NCI-H524 (cell line): ENCODE measurements at places on chromosomes 13 and 19.
A peak's percentile ranks its signal among the peaks of the same experiment; 100 is the strongest.

DNA sequence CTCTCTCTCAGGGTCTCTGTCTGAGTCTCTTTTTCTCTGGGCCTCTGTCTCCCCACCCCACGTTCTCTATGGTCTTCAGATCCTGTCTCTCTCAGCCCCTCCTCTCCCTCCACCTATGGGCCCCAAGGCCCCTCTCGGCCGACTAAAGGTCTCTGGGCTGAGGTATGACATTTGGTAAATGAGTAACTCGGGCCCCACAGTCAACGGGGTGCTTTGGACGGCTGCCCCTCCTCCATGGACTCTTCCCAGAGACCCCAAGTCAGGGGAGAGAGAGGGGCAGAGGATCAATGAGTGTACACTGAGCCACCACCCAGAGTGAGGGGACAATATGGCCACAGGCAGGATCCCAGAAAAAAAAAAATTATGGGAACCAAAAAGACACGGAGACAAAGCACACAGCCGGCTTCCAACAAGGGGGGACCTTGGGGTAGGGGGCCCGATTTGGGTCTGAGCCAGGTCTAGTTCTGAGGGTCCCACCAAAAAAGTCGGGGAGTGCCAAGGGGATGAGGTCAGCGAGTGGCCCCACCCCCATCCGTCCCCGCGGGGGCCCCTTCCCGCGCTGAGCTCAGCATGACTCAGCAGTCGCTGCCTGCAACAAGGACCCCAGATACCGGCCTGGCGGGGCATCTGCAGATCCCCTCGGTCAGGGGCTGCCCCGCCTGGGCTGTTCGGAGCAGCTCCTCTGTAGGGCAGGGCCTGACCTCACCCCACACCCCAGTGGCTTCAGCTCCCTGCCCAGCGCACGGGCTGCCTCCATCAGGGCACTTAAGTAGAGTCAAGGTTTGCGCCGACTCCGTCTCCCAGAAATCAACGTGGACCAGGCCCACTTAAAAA lies 1.5 kb upstream of the FTL start:
- DNase-seq, result no peak

GRCh38 chr13:59679254-59679653 lies 484.5 kb downstream of the DIAPH3 start:
- DNase-seq, result no peak

DNA sequence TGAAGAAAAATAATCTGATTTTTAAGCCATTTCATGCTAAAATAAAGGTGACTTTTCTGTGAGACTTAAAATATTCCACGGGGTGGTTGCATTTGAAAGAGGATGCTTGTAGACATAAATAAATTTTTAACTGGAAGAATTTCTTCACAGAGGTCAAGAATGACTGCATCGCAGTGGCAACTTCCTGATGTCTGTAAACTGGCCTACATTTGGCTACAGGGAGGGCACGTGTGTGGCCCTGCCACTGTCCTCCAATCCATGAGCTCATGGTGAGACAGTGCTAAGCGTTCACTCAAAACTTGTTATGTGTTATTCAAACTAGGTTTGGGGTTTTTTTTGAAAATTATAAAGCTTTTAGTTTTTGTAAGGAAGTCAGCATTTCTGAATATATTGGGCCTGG lies 1089.3 kb downstream of the EFNB2 start:
- no peak for DNase-seq

GRCh38 chr13:113804703-113805430 lies 45.8 kb downstream of the TMEM255B start:
- no peak for DNase-seq

GRCh38 chr13:49029570-49029969 lies 53.9 kb downstream of the FNDC3A start:
- no peak for DNase-seq

GRCh38 chr13:98221234-98221633 lies 44.2 kb upstream of the RNF113B start:
- peak; percentile 34 for DNase-seq

- DNase-seq, result no peak
Measured at GRCh38 chr19:5183616-5184015, 157.0 kb downstream of the PTPRS start.

GRCh38 chr13:77429320-77430142 lies 102.6 kb upstream of the MYCBP2 start:
- DNase-seq, result no peak

DNA sequence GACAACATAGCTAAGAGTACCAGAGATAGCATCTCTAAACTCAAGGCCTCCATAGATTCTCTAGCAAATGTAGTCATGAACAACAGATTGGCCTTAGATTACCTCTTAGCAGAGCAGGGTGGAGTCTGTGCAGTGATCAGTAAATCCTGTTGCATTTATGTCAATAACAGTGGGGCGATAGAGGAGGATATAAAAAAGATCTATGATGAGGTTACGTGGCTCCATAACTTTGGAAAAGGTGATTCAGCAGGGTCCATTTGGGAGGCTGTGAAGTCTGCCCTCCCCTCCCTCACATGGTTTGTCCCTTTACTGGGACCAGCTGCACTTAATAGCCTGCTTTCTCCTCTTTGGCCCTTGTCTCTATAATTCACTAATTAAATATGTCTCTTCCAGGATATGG lies 1.4 kb downstream of the ERVV-1 start:
- no peak for DNase-seq

DNA sequence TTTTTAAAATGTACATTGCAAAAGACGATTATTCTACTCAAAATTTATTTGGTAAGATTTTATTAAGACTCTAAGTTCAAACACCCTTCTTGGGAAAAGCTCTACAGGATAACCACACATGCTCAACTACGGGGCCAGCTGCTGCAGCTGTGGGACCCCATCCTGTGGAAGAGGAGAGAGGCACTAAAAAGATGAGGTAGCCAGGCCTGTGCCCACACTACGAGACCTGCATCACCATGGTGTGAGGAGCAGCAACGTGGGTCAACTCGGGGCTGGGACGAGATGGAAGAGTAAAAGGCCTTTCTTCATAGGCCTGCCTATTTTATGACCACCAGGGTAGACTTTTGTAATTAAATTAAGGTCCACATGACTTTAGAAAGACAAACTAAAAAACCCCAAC lies 4.6 kb upstream of the CCNP start:
- no peak for DNase-seq

DNA sequence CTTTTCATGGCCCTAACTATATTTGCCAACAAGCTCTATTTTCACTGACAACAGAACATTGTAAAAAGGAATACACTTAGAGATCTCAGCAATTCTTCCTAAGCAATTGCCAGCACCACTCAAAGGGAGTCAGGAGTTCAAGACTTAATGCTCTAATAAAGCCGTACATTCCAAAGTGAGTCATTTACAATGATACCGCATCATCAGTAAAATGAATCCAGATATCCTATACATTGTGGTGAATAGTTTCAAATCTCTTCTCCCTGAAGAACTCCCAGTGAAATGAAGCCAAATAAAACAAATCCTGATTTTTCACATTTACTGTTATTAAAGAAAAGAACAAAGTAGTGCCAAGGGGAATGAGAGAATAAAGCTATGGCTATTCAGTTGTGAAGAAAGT lies 2898.7 kb upstream of the PCDH20 start:
- DNase-seq, result no peak

DNA sequence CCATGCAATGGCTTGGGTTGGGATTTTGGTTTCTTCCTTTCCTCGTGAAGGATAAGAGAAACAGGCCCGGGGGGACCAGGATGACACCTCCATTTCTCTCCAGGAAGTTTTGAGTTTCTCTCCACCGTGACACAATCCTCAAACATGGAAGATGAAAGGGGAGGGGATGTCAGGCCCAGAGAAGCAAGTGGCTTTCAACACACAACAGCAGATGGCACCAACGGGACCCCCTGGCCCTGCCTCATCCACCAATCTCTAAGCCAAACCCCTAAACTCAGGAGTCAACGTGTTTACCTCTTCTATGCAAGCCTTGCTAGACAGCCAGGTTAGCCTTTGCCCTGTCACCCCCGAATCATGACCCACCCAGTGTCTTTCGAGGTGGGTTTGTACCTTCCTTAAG lies 24.1 kb downstream of the SPC24 start:
- no peak for DNase-seq

DNA sequence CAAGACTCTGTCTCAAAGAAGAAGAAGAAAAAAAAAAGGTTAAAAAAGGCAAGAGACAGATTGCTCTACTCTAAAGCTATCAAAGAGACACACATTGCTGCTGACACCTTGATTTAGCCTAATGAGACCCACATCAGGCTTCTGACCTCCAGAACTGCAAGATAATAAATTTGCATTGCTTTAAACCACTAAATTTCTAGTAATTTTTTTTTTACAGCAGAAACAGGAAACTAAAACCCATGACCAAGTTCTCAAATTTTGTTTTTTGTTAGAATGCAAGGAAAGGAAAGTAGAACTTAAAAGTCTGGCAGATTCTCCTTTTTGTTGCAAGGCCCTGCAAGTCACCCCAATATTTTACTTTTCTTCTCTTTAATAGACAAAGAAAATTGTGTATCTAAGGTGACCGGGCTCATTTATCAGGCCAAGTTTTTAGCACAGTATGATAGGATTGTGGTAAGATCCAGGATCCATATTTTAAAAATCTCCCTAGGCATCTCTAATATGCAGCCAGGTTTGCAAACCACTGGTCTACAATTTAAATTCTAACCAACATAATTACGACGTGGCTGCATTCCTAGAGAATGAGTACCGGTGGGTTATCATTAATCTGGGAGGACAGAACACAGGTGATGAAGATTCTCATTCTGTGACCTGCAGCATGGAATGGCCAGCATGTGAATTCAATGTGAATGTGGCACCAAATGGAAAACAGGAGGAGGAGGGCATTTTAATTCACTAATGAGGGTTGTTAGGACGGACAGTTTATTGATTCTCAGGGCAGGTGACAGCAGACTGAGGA lies 56.7 kb upstream of the MED4 start:
- no peak for DNase-seq

DNA sequence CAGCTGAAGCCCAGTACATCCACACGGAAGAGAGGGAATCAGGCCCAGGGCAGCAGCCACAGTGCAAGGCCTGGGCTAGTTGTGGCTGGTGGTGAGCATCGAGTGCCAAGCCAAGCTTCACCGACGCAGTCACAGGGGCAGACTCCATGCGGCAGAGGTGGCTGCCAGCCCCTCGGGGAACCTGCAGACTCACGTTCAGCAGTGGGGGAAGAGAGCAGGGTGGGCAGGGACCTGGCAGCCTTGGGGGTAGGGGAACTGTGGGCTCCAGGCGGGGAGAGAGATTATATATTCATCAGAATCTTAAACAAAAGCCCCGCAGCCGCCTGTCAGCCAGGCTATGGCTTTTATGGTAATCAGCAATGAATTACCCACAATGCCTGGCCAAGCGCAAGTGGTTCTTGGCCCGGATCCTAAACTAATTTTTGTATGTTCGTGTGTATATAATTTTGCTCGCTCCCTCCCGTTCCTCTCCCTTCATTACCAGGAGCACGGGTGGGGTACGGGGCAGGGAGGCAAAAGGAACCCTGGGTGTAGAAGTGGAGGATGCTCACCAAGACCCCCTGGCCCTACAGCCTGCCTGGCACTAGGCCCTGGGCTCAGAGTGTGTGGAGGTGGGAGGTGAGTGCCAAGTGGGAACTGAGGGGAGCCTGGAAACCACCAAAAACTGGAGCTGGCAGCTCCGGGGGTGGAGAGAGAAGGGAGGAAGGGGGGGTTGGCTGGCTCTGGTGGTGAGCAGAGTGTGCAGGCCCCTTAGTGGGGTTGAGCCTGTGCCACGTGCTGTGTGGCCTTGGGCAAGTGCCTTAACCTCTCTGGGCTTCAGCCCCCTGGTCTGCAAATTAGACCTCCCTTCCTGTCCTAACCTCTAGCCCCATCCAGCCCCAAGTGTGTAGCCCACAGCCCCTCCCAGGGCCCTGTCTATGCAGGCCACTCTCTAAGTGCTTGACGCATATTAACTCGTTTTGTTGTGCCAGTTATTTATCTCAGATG lies 31.9 kb downstream of the PTPRS start:
- no peak for DNase-seq

DNA sequence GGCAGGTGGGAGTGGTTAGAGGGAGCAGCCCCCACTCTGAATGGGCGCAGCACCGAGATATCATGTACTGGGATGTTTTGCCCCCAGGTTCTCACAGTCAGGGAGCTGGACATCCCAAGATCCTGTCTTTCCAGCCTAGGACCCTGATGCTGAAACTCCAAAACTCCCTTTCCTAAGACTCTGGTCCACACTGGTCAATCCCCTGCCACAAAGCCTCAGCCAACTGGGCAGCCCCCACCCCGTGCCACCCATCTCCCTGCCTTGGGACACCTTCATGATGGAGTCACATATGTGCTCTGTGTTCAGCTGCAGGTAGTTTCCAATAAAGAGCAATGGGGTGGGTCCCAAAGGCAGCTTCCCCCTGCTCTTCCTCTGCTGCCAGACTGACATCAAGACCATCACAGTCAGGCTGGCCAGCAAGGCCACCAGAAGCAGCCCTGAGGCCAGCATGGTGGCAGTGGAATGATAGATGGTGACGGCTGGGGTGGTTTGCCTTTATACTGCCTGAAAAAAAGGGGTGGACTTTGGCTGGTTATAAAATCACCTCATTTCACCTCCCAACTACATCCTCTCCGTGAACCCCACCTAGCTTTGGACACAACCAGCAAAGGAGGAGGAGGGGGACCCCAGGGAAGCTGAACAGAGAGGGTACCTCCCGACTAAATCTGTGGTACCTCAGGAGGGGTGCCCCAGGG lies 36.3 kb downstream of the CYP2B6 start:
- no peak for DNase-seq

DNA sequence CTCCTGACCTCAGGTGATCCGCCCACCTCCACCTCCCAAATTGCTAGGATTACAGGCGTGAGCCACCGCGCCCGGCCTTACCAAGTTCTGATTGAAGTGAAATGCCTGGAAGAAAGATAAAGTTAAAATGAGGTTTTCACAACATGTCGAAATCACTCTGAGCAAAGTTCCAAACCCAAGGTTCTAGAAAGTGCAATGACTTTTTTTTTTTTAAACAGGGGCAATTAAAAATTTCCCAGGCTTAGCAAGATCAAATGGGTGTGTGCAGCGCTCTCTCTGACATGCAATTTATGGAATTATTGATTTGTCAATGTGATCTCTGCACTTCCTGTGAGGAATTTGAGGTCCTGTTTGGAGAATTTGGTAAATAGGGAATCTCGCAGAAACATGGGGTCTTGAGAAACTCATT lies 12.8 kb upstream of the MAP2K2 start:
- DNase-seq, result no peak

DNA sequence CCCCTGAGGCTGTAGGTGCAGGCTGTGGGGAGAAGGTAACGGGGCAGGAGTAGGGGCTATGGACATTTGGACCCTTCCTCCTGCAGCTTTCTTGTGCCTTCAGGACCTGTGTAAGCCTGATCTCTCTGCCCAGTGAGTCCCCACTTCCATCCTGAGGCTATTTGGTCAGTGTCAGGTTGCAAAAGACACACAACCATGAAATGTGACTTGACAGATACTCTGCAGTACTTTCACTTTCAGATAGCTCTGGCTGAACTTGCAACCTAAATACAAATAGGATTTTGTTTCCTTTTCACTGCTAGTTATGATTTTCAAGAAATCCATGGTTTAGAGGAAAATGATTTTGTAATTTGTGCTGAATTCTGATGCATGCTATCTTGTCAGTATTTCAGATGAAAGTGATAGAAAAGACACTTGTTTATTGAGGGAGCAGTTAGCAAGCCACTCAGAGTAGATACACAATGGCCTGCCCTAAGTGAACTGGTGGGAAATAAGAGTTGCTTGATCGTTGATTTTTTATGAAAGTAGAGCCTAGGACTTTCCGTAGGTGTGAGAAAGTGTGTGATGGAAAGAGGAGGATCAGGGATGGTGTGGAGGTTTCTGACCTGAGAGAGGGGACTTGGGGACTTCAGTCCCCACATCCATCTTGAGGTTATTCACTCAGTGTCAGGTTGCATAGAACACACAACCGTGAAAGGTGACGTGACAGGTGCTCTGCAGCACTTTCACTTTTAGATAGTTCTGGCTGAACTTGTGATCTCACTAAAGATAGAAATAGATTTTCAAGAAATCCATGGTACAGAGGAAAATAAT lies 18.1 kb upstream of the EID2 start:
- no peak for DNase-seq
